ENCODE measurements at places on chromosomes 6 and 20.
A peak's percentile ranks its signal among the peaks of the same experiment; 100 is the strongest.

DNA sequence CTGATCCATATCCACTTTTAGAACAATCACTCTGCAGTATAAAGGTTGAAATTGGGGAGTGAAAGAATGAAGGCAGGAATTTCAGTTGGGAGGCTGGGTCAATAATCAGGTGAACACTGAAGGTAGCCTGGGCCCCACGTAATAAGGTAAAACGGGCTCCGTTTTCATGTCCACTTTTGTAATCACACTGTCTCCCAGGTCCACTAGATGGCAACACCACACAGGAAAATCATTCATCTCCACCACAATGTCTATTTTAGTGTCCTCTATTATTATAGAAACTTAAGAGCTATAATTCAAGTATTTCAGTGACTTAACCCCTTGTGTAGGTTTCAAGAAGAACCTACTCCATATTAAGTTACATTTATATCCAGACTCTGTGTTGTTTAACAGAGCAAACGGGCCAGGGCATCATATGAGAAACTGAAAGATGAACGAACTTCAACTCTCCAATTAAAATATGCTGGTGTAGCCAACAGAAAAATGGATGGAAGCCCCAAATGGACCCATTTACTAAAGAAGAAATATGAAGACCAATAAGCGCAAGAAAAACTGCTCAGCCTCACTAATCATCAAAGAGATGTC lies 45.9 kb upstream of the MC3R start:
- DNase-seq = no peak

- peak; percentile 41 for DNase-seq
These were observed 22.7 kb upstream of the MOCS1 start for GRCh38 chr6:39956936-39957335.

- DNase-seq = no peak
These were observed 35.3 kb upstream of the BCAS1 start for GRCh38 chr20:54105653-54106052.

- DNase-seq = no peak
These were observed 17.2 kb upstream of the HCK start for GRCh38 chr20:32034581-32035425.

- no peak for DNase-seq
These were observed 83.8 kb downstream of the GJA10 start for GRCh38 chr6:89977808-89978748.

DNA sequence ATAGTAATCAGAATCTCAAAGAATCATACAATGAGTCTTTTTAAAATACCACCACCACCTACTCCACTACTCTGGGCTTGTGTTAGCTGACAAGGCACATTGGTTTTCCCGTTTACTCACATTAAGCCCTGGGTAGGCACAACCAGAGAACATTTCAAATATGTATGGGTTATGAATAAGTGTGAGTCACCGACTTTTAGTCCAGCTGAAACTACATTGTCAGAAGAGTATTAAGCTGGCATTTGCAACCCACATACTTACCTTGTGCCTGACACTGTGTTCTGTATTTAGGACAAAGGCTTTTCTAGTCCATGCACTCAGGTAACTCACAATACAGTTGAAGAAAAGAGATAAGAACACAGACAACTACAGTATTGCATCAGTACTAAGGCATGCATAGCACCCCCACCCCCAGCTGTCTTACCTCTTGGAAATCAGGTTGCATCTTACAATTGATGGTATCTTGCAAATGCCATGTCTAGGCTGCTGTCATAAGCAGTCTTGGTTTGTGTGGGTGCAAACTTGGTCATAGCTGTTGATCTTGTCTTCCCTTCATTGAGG lies 40.3 kb upstream of the AHI1 start:
- DNase-seq = peak; percentile 78
